ENCODE measurements at places on chromosomes 16 and 17.

DNA sequence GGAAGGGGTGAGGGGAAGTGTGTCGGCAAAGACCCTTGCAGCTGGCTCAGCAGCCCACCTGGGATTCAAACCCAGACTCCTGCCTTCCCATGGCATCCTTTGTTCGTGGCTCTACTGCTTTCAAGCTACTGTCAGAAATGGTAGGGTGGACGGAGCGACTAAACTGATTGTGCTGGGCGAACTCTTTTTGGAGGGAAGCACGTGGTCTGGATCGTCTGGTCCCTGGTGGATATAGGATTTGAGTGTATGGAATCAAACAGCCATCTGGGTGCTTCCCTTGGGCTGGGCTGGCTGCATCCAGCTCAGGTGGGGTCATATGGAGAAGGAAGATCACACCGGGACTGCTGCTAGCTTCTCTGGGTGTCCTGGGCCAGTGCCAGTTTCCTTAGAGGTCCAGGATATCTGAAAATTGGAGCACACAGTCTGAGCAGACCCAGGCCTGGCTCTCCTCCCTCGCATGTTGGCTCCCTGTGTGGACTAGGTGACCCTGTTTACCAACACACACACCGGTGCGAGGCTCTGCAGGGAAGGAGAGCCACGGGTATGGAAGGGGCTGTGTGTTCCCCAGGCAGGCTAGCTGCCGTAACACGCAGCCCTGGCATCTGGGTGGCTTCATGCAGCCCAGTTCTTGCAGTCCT is 8.6 kb downstream of the CMIP start:
- no peak for DNase-seq

GRCh38 chr16:85440744-85441143 is 172.4 kb upstream of the GSE1 start:
- DNase-seq = no peak

GRCh38 chr17:57406131-57406980 is 150.0 kb downstream of the MSI2 start:
- DNase-seq = no peak

GRCh38 chr17:73362697-73363096 is 50.9 kb upstream of the CDC42EP4 start:
- no peak for DNase-seq

GRCh38 chr16:11334831-11335404 is 10.3 kb upstream of the RMI2 start:
- DNase-seq = no peak

DNA sequence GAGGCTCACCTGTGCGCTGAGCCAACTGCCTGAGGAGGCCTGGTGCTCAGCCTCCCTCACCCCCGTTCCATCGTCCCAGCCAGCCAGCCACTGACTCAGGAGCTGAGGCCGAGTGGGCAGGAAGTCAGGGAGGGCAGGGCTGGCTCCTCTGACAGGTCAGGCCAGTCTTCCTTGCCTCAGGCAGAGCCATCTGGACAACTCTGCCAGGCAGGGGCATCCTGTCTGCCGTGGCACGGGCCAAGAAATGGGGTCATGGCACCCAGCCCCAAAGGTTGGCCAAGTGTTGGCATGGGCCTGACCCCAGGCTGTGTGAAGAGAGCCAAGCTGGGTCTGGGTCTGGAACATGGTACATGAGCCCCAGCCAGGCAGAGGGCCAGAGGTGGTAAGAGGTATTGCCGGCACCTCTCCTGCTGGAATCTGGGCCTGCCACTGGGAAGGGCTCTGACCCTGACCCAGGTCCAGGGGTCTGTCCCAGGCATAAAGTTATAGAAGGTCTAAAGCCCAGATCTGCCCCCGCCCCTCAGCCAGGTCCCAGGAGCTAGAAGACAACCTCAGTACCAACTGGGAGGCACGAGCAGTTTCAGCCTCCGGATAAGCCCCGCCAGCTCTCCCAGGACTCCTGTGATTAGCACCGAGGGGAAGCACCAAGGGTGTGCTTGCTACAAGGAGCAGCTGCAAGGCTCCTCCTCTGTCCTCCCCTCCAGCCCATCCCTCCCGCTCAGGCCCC is 2.5 kb upstream of the VASN start:
- DNase-seq = no peak

GRCh38 chr17:39092692-39093230 is 58.7 kb downstream of the PLXDC1 start:
- DNase-seq = no peak

DNA sequence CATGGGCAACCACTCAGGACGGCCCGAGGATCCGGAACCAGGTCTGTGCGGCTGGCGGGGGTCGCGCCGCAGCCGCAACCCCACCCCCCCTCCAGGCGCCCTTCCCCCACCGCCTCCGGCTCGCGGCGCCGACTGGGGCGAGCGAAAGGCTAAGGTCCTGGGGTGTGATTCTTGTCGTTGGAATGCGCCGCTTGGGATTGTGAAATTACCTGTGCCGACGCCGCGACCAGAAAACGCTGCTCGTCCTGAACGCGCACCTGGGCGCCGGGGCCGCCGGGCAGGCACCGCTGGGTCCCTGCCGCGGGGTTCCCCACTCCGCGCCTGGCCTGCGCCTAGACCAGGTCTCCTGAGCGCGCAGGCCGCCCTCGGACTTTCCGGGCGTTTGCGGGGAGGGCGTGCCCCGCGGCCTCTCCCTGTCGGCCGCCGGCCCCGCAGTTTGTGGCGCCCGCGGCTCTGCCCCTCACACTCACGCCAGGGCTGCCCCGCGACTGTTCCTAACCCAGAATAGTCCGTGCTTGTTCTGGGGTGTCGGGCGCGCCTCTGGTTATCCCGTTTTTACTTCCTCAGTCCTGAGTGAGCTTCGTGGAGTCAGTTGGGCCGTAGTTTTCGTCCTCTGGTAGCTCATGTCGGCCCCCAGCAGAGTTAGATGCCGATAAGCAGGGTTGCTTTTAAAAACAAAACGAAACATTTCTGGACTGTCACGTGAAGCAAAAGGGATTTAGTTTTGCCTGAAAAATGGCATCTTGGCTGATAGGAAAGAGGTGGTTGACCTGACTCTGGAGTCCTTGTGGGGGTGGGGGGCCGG is 147.2 kb downstream of the SPECC1 start:
- DNase-seq = no peak

GRCh38 chr17:7695586-7695985 is 7.3 kb downstream of the WRAP53 start:
- DNase-seq = no peak

- DNase-seq = no peak
Observed at GRCh38 chr17:13806092-13806491, 204.4 kb upstream of the HS3ST3A1 start.

DNA sequence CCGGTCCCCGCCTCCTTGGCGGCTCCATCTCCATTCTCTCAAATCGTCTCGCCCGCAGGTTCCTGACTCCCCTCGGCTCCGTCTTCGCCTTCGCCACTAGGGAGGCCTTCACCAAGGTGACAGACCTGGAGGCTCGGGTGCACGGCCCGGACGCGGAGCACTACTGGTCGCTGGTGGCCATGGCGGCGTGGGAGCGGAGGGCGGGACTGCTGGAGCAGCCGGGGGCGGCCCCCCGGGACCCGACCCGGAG is 862 bp downstream of the GLTPD2 start:
- DNase-seq = no peak

DNA sequence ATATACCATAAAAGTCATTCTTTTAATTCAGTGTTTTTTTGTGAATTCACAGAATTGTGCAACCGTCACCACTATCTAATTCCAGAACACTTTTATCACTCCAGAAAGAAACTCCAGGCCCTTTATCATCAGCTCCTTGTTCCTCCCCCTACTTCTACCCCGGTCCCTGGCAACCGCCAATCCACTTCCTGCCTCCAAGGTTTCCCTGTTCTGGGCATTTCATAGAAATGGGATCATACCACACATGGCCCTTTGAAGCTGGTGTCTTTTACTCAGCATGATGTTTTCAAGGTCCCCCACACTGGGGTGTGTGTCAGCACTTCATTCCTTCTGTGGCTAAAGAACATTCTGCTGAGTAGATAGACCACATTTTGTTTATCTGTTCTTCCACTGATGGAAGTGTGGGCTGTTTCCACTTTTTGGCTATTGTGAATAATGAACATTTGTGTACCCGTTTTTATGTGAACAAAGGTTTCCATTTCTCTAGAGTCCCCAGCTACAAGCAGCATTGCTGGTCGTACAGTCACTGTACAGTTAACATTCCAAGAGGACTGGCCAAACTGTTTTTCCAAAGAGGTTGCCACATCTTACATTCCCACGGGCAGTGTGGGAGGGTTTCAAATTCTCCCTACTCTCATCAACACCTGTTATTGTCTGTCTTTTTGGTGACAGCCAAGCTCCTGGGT is 75.8 kb upstream of the ZNF469 start:
- DNase-seq = no peak

DNA sequence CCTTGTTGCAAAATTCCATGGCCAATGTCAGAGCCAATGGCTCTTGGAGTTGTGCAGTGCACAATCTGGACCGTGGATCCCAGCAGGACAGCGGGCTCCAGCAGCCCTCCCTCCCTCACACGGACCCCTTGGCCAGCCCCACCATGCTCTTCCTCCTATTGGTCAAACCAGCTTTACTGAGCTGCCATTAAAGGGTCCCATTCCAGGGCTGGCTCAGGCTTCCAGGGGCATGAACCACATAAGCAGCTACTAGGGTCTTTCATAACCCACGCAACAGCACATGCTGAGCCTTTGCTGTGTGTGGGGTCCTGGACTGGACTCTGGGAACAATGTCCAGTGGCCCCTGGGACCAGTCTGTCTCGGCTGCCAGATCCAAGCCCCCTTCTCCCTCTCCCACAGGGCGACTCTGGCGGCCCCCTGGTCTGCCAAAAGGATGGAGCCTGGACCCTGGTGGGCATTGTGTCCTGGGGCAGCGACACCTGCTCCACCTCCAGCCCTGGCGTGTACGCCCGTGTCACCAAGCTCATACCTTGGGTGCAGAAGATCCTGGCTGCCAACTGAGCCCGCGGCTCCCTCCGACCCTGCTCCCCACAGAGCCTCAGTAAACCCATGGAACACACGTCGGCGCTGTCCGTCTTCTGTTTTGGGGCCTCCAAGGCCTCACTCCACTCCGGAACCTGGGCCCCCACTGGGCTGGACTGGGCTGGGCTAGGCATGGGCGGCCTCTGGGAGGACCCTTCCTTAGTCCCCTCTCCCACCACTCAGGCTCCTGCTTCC is 5.7 kb downstream of the CTRB1 start:
- DNase-seq = no peak

DNA sequence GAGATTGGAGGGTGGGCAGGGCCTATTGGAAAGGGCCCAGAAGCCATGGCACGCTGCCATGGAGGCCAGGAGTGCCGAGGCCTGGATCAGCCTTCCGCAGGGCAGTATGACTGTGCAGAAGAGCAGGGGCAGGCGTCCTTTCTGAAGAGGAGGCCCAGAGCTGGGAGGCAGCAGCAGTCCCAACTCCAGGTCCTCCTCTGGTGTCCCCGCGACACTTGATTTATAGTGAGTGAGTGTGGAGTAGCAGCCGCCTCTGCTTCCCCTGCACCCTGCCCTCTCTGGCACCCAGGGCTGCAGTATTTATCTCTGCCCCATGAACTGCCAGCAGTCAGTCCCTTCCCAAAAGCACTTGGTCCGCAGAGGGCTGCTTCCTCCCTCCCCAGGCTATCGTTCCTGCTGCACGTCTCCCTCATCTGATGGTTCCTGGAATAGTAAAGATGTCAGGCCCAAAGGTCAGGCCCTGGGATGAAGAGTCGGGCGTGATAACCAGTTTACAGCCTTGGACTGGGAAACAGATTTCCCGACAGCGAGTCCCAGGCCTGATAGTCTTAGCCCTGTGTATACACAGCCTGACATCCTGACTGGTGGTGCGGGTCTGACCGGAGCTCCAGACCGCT is 32.9 kb downstream of the PGS1 start:
- no peak for DNase-seq

DNA sequence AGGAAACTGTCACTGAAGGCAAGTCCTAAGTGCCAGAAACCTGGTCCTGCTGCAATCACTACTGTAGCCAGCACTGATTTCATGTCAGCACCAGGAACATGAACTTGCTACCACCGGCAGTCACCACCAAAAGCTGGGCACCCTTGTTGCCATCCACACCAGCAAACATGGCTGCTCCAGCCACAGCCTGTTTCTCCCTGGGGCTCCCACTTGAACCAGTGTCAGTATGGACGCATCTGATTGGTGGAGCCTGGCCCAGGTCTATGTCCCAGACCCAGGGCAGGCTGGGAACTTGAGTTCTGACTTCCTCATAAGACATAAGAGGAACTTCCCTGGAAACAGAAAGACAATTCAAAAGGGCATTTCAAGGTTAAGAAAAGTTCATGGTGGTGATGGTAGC is 56.5 kb downstream of the COPRS start:
- DNase-seq = no peak

DNA sequence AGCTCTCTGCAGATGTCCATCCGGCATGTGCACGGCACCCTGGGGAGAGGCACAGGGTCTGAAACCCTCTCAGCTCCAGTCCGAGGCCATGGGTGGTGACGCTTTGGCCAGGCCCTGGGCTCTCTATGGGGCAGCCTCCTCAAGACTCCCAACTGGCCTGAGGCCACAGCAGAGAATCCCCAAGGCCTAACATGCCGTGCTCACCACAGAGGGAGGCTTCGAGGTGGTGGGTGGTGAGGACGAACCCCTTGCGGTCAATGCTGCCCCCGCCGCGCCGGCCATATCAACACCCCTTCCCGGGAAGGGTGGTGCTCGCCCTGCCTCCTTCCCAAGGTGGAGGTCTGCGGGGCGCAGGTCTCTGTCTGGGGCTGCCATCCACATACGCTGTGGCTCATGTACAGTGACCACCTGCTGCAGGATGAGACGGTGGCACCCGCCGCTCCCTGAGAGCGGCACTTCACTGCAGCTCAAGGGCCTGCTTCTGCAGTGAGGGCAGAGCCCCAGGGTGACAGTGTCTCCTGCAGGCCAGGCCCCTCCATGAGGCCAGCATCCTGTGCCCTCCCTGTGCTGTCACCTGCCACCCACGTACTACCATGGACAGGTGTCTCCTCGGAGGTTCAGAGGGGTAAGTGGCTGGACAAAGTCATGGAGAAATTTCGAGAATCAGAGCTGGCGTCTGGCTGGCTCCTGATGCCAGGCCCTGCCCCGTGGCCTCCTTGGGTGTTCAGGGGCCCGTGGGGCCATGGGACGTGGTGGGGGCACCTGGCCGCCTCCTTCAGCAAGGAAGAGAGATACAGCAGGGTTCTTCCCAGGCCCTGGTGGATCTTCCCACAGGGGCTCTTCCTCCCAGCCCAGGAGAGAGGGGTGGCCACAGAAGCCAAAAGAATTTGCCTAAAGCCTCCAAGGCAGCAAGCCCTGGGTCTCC is 54.6 kb upstream of the ACSF3 start:
- DNase-seq = no peak

- DNase-seq = no peak
Observed at GRCh38 chr16:65782611-65783600, 583.6 kb upstream of the CDH5 start.

GRCh38 chr17:56661906-56662305 is 68.4 kb downstream of the NOG start:
- no peak for DNase-seq

GRCh38 chr16:60170196-60170595 is 1436.1 kb upstream of the GOT2 start:
- no peak for DNase-seq

GRCh38 chr16:50027829-50028228 is 2.8 kb downstream of the CNEP1R1 start:
- no peak for DNase-seq
